Stimulated activated CD8-positive, alpha-beta memory T cell treated with anti-CD3 and anti-CD28 coated beads, Interleukin-7, amount 100 ng/mL, for 1 hour (primary cell): ENCODE measurements at places on chromosomes 4 and X.

- DNase-seq, result no peak
Observed at GRCh38 chr4:100836929-100837328, 319.1 kb upstream of the EMCN start.

GRCh38 chrX:44305921-44306320 lies 37.6 kb downstream of the EFHC2 start:
- no peak for DNase-seq

DNA sequence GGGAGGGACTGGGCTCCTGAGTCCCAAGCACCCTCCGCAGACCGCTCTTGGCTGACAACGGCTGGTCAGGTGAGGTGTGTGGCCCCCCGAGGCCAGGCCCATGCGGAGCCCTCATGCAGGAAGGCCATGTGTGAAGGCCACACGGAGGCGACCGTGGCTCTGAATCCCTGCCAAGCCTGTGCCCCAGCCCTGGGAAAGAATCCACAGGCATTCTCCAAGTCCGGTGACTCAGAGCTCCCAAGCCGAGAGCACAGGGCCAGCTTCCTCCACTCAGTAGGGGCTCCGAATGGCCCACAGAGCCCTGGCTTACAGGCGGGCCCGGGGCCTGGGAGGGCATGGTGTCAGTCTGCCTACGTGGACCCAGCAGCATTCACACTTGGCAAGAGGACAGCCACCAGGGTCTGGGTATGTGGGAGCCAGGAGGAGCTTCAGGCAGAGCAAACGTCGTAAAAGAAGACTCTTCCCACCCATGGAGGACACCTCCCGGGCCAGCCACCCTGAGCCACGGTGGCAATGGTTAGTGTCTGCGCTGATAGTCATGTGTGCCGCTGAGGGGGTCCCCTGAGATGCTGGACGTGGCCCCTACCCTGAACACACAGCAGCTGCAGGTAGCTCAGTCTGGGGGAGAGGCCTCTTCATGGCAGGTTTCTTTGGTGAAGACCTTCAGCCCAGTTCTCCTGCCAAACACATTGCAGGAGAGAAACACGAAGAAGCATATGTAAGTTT lies 105.7 kb downstream of the PSAPL1 start:
- DNase-seq, result no peak

DNA sequence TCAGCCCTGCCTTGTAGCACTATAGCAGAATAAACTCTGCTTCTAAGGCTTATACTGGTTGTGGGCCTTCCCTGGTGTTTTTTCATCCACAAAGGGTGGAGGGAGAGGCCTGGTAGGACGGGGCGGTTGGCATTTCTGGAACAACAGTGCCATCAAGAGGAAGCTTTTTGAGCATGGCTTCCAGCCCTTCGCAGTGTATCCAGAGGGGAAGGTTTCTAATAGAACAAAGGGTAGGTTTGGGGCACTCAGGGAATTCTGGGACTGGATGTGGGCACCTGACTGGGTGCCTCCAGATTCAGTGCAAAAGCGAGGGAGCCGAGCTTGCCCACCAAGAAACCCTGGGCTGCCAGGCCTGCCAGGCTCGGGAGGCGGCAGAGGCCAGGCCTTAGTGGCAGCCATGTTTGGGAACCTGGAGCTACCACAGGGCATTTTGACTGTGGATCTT lies 229.6 kb upstream of the AGTR2 start:
- no peak for DNase-seq

DNA sequence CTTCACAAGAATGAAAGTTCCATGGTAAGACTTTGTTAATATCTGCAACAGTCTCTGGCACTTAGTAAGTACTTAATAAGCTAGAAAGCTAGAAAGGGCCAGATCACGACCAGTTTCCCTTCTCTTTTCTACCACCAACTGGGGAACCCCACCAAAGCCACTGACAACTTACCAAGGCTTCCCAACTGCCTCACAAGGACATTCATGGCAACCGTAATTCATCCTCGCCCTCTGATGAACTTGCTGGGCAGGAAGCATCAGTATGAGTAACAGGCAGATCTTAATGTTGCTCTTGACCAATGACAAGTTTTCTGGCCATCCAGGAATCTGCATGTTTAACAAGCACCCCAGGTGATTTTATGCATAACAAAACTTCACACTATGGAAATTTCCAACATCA lies 23.2 kb upstream of the ZCCHC13 start:
- no peak for DNase-seq

DNA sequence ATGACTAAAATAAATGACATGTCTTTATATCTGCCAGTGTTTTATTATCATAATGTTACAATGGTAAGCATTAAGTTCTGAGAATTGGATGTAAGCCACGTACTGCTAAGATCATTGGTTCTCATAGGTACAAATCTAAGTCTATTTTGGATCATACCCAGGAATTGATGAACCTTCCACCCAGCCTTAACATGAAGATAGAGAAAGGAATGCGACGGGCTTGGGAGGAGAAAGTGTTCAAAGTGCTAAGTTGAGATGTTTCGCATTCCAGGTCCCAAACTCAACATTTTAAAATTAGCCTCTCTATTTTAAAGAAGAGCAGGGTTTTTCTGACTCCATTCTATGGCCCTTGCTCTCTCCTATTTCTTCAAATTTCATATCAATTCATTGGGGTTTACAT lies 54.9 kb upstream of the FRAS1 start:
- DNase-seq, result no peak

DNA sequence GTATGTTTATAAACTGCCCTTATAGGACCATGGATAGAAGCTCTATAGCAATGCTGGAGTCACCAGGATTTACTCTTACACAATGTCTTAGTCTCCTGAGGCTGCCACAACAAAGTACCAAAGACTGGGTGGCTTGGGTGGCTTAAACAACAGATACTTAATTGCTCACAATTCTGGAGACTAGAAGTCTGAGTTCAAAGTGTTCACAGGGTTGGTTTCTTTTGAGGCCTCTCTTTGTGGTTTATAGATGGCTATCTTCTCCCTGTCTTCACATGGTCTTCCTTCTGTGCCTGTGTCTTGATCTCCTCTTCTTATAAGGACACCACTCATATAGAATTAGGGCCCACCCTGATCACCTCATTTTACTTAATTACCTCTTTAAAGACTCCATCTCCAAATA lies 2.0 kb upstream of the TRPC3 start:
- no peak for DNase-seq

DNA sequence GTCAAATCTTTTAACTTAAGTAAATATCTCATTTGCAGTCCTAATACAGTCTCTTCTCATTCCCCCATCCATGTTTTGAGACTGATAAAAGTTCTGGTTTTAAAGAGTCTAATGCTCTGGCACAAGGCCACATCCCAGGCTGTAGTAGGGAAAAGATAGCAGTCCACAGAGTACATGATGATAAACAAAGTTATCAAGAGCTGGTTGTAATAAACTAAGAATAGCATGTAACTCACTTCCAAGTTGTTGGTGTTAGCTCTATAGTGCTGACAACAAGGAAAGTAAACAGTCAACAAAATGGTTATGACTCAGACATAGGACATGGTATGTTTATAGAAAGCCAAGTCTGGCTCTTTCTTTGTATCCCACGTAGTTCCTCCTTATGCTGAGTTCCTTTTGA lies 21.8 kb upstream of the AREG start:
- DNase-seq, result no peak

DNA sequence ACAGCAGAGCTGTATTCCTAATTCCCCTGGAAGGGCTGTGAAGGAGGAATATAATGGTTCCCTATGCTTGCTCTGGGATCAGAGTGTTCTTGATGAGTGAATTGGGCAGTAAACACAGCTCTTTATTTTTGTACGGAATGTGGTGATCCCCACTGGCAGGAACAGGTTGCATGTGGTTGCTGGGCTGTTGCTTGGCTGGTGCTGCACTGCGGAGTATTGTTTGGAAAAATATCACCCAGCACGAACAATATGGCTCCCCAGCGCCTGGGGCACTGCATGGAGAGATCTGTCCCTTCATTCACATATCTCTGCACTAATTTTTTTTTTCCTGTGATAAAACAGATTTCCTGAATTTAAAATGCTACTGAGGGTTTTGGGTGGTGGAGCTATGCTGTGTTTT lies 119.7 kb downstream of the MGST2 start:
- DNase-seq, result no peak

GRCh38 chrX:39331082-39331704 lies 529.9 kb downstream of the MID1IP1 start:
- DNase-seq, result no peak

- DNase-seq, result no peak
Observed at GRCh38 chrX:40303256-40304077, 205.7 kb upstream of the BCOR start.

DNA sequence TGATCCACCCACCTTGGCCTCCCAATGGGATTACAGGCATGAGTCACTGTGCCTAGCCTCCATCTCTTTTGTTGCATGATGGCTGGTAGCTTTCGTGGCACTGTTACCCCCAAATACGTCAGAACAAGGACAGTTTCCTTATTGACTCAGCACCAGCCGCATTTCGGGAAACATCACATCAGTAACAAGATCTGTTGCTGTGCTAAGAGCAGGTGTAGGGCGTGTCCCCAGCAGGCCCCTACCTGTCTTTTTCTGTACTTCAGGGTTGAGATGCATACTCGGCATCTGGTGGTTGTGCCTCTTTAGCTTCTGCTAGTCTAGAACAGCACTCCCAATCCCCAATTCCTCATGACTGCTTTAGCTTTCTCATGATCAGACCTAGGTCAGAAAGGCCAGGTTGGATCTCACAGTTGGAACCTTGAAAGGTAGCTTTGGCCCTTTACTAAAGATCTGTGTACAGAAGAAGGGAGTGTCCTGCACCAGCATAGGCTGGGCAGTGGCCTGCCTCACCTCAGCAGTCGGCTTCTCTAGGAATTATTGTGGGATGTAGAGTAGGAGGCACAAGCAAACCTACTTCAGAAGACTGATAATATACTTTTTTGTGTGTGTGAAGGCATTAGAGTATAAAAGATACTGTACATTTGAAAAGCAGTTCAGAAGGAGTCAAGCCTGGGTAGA lies 36.8 kb downstream of the NSD2 start:
- DNase-seq, result no peak

DNA sequence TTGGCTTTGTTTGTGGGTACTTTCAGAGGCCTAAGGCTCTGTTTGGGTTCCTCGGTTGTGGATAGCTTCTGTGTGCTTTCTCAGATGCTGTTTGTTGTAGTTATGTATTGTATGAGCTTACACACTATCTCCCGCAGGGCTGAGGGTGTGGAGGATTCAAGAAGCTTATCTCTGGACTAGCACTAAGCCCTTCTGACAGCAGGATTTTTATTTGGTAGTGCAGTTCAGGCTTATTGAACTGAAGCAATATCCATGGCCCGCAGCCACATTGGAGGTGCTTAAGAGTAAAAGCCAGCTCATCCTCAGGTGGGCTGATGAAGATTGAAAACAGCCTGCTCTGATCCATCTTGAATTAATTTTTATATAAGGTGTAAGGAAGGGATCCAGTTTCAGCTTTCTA lies 128.2 kb downstream of the RASGEF1B start:
- DNase-seq, result no peak
